Stomach (tissue), 19 donors: ENCODE measurements at places on chromosomes 1 and 21.

DNA sequence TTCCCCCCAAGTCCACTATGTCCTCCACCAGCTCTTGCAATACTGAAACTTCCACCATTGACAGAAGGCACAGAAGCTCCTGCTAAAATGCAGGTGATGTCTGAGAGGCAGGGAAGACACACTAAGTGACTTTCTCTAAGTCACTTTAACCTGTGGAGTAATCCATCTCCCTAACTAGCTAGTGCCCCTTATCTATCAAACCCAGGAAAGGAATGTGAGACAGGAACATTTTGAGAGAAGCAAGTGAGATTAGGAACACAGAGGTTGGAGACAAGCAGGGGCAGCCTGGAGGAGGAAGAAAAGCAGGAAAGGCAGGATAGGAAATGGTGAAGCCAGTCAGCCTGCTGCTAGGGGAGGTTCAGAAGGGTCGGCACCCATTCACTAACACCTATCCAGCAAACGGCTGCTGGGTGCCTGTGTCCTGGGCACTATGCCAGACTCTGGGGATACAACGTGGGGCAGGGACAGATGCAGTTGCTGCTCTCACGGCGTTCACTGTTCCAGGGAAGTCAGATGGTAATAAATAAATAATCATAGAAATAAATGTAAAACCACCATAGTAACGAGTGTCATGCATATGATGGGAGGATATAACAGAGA is 7.0 kb downstream of the GPA33 start:
- peak; percentile 54 for DNase-seq

DNA sequence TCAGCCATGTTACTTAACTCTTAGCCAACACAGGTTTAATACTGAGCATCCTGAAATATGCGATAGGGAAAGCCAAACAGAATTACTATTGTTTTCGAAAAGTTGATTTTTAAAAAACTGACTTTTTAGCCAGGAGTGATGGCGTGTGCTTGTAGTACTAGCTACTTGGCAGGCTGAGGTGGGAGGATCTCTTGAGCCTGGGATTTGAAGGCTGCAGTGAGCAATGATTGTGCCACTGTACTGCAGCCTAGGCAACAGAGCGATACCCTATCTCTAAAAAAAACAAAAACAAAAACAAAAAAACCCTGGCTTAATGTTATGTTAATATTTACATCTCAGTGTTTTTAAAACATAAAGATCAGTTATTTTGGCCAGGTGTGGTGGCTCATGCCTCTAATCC is 16.7 kb downstream of the NMNAT1 start:
- DNase-seq = peak; percentile 29

DNA sequence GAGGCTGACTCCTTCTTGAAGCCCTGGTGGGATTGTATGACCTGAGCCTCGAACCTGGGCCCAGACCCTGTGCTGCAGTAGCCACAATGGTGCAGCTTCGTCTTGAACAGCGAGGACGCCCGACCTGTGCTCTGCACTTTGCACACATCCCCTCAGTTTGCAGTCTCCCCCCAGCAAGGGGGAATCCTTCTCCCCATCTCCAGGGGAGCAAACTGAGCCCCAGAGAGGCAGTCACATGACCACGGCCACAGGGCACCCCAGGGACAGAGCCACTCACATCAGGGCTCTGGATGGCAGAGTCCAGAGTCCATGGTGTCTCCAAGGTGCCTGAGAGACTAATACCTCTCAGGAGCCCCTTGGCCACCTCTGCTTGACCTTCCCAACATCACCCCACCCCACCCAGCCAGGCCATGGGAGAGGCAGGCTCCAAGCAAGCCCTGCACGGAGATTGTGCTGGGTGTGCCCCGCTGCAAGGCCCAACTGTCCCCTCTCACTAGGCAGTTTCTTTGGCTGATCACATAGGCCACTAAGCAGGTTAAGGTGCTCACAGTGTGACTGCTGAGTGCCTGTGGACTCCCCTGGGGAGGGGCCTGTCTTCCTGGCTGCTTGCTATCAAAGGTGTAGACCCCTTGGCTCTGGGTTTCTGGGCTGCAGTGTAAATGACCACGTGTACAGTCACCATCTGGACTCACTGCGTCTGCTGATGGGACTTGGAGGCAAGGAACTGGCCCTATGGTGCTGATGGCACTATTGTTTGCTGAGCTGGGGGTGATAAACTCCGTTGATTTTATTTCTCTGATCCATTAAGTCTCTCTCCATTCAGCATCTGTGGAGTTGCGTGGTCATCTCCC is 398.1 kb downstream of the MATN1 start:
- no peak for DNase-seq

DNA sequence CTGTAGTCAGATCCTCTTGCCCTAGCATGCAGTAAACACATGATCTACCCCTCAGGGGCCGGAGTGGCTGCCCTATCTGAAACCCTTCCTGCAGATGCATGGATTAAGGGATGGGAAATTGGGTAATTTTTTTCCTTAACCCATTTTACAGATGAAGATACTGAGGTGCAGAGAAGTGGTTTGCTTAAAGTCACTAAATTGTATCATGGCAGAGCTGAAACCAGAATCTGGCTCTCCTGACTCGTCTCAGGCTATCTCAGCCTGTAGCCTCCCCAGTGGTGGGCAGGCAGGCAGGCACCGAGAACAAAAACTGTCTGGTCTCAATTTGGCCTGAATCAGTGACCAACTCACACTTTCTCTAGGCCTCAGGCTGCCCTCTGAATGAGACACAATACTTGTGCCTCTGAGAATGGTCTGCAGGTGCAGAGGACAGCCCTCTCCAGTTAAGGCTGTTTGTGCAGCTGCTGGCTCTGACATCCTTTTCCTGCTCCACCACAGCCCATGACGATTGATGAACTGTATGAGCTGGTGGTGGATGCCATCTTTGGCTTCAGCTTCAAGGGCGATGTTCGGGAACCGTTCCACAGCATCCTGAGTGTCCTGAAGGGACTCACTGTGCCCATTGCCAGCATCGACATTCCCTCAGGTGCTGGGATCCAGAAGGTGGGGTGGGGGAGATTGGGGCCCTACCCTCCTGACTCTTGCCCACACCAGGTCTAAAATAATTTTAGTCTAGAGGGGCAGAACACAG is 1.5 kb downstream of the NAXE start:
- no peak for DNase-seq

DNA sequence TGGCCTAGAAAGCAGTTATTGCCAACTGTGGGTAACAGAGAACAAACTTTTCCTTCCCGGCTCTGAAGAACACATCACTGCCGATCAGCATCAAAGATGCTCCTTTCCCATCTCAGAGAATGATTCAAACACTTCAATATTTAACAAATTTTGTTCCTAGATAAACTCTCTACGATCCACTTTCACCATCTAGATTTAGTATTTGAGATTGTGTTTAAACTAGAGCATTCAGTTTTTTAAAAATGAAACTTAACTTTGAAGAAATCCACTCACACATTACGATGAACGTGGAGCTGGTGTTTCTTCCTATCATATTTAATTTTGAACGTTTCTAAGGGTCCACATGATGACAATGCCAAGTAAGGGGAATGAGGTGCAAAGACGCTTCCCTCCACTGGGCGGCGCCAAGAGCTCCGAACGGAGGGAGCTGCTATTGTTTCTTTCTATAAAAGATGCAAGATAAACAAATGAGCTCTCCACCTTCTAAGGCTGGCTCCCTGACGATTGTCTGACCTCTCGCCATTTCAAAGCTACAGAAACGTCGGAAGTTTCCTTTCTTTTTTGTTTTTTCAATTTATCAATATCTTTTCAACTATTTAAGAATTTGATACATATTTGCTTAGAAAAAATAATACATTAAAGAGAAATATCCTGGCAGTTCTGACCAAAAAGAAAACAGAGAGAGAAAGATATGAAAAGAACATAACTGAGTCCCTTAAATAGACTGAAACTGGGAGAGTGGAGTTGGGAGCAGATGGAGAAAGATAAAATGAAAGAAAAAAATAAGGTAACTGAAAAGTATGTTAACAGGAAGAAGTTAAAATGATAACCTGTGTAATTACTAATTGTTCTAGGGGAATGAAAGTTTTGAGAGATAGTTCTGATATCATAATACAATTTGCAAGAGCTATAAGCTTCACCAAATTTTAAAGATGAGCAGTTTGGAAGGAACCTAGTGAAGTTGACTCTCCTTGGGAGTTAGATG is 4.4 kb upstream of the BARHL2 start:
- peak; percentile 76 for DNase-seq

DNA sequence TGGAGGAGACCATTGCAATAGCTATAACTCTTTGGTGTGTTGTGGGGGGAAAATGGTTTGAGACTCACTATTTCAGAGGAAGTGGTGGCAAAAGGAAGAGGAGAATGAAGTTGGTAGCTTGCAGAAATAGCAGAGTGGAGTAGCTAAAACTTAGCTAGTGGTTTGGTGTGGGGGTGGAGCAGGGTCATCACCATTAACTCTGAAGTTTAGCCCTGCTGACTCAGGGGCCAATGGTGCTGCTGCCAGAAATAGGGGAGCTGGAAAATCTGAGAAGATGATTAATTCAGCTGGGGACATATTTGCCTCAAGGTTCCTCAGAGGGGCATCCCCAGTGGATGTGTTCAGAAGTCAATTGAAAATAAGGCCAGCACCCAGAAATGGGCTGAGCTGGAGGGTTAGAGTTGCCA is 65.4 kb downstream of the RUNX1 start:
- DNase-seq = no peak

DNA sequence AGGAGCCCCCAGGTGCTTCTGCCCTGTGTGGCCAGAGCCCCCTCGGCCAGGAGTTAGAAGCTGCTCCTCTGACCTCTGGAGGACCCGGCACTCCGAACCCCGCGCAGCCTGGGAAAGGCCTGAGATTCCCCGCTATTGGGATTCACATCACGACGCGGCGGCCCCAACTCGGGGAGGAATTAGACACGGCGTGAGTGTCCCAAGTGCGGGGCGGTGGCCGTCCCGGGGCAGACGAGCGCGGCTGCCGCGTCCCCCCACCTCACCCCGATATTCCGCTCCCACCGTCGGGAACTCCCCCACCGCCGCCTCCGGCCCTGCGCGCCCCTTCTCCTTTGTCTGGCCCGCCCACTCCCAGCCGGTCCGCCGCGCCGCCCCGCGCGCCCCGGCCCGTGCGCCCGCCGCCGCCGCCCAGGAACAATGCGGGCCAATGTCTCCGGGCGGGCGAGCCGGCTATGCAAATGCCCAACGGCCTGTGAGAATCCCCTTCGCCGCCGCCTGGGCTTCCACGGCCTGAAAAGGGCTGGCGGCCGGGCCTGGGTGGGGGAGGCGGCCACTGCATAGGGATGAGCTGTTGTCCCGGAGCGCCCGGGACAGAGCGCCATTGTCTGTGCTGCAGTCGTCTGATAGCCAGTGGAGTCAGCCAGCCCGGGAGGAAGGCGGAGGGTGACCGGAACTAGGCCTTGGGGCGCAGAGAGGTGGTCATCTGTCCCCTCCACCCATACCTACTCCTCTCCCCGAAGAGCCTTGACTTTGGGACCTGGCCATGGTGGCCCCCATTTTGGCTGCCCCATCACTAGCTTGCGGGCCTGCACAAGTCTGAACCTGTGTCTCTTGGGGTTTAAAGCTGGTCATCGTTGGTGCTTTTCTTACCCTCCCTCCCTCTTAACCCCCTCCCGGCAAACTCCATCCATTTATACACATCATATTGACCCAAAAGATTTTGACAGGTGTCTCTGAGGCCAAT is 19.4 kb downstream of the RHBG start:
- DNase-seq = no peak

GRCh38 chr1:73953186-73953585 is 244.8 kb downstream of the LRRIQ3 start:
- DNase-seq = no peak

DNA sequence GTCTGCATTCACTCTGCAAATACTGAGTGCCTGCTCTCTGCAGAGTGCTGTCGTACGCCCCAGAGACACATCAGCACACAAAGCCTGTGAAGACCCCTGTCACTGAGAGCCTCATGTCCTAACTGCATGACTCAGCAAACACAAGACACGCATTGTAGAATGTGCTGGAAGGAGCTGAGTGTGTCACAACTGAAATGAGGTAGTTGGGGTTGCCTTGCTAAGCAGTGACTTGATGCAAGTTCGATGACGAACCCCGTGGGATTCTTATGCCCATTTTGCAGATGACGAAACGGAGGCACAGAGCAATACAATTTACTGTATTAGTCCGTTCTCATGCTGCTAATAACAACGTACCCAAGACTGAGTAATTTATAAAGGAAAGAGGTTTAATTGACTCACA is 65.1 kb downstream of the RIPK4 start:
- no peak for DNase-seq

GRCh38 chr1:27341525-27342252 is at the start of gene SYTL1:
Gene SYTL1 (plus strand): TSS chr1:27342022. CDS start chr1:27345335, 3,313 bp downstream.
- peak; percentile 88 for DNase-seq

DNA sequence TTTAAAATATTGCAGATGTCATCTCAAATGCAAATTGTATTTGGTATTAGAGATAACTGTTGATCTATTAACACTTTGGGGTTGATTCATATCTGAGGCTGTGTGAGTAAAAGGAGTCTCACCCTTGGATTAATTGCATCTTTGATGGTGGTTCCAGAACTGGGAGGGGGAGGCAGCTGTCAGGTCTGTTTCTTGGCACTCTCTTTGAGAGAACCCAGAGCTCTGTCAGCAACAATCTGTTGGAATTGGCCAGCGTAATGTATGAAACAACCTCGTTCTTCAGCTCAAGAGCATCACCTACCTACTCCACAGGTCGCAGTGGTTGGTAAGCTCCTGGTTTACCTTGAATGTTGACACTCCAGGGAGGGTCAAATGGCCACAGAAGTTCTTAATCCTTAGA is 424.1 kb downstream of the CAMTA1 start:
- peak; percentile 52 for DNase-seq

DNA sequence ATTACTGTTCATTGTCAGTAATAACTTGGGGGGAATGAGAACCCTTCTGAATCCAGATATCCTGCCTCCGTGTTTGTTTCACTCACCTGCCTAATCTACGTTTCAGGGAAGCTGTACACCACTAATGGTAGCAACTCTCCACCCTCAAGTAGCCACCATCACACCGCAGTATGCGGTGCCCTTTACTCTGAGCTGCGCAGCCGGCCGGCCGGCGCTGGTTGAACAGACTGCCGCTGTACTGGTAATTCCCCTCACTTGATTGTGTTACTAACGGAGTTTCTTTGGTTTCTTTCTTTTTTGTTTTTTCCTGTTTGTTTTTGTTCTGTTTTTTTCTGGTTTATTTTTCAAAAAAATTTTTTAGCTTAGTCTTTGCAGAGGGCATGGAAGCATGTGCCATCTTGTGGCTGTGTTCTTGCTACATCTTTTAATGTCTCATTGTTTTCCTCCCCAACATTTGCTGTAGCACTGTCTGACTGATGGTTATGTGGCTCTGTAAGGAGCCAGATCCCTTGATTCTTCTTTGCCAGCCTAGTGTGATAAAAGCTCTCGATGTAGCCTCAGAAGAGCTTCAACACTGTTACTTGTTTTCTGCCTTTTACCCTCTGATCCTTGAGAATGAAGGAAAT is 15.9 kb upstream of the OLFML3 start:
- DNase-seq = no peak

DNA sequence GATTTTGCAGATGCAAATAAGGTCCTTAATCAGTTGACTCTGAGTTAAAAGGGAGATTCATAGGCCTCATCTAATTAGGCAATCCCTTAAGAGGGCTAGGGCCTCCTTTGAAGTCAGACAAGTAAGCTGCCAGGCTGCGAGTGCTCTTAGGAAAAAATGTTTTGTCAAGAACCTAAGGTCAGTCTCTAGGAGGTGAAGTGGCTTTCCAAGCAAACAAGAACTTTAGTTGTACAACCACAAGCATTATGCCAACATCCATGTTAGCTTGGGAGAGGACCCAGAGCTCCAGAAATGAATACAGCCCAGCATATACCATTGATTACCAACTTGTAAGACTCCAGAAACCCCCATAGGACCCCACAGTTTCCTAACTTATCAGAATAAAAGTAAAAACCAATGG is 1366.2 kb downstream of the PLA2G4A start:
- no peak for DNase-seq
